IPS DF 19.7 (cell line): ENCODE measurements at places on chromosomes 1 and 21.

DNA sequence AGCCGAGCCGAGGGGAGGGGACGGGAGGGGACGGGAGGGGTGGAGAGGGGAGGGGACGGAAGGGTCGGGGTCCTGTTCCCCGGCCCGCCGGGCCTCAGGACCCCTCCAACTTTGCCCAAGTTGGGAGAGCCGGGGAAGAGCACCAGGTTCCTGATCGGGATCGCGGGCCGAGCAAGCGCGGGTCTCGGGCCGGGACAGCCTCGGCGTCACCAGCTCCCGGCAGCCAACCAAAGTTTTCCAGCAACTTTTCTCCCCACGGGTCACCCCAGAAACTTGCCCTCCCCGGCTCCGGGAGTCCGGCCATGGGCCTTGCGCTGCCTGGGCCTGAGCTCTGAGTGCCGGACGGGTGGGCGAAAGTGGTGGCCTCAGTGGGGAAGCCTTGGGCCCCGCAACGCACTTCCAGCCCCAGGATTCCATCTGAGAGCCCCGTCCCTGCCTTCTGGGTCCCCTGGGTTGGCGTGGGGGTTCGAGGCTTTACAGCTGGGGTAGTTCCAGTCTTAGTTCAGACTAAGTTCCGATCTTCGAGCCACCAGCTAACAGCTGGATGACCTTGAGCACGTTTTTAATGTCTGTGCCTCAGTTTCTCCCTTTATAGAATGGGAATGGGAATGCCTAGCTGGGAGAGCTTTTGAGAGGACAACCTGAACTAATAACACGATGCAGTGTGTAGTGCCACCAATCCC lies 458 bp downstream of the ZC3H12A start:
- no peak for DNase-seq

DNA sequence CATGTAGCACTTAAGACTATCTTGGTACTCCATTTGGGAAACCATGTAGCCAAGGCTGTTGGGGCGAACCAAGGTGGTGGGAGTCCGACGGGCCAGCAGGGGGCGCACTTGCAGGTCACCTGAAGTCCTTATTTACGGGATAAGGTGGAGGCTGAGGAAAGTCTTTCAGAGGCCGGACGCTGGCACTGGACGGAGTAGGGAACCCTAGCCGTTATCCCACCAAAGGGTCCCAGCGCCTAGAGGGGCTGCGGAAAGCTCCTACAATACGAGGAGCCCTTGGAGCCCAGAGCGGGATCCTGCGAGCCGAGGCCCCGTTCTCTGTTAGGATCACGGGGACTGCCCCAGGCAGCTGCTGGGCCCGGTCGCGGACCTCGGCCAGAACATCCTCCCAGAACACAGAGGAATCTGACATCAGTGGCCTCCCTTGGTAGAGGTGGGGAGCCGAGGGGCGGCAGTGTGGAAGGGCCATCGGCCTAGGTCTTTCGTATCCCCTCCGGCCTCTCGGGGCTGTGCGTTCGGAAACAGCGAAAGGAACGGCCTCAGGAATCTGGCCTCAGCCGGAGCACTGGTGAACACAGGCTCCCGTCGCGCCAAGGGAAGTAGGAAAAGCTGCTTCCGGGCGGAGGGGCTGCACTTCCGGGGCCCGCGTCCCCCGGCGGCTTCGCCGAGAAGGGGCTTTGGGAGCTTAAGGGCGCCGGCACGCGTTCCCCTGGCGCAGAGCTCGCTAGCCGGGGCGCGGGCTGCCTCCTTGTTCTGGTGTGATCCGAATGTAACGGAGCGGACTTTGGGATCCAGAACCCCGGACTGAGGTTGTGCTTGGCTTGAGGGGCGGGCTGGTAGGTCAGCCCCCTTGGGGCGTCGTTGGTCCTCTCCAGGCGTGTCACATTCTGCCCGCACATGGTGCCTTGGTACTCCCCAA lies 29.9 kb upstream of the RPTN start:
- no peak for DNase-seq

GRCh38 chr1:39944410-39945112 lies 10.4 kb upstream of the MFSD2A start:
- no peak for DNase-seq

- no peak for DNase-seq
Observed at GRCh38 chr21:15124731-15125130, 59.9 kb upstream of the NRIP1 start.

DNA sequence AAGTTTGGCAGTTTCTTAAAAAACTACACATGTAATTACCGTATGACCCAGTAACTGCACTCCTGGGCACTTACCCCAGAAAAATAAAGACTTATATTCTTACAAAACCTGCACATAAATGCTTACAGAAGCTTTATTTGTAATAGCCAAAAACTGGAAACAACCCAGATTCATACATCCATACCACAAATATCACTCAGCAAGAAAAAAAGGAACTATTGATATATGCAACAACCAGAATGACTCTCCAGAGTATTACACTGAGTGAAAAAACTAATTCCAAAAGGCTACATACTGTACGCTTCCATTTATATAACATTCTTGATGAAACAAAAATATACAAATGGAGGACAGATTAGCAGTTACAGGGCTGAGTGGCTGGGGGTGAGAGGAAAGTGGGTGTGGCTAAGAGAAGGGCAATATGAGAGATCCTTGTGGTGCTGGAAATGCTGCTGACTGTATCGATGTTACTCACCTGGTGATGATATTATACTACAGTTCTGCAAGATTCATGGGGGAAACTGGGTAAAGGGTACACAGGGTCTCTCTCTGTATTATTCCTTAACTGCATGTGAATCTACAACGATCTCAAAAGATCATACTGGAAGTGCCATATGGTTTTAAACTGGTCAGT lies 96.0 kb upstream of the GNG4 start:
- no peak for DNase-seq

- DNase-seq, result no peak
Observed at GRCh38 chr1:42851420-42851819, 5.0 kb downstream of the ZNF691 start.

- no peak for DNase-seq
Observed at GRCh38 chr1:10506677-10507047, 31.9 kb downstream of the PEX14 start.

GRCh38 chr1:206890125-206891060 lies 6.8 kb upstream of the IL24 start:
- no peak for DNase-seq

DNA sequence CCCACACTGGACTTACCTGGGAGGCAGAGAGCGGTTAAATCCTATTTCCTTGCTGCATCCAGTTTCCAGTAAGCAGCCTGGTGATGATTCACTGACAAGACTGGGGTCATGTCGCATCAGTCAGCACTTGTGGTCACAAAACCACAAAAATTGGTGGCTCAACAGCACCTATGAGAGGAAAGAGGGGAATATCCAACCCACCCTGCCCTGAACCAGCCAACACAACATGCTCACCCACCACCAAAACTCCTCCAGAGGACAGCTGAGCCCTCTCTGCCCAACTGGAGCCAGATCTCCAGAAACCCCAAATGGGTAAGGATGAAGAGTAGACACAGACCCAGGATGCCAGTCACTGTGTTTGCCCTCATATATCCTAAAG lies 64.0 kb downstream of the CD46 start:
- DNase-seq, result no peak

DNA sequence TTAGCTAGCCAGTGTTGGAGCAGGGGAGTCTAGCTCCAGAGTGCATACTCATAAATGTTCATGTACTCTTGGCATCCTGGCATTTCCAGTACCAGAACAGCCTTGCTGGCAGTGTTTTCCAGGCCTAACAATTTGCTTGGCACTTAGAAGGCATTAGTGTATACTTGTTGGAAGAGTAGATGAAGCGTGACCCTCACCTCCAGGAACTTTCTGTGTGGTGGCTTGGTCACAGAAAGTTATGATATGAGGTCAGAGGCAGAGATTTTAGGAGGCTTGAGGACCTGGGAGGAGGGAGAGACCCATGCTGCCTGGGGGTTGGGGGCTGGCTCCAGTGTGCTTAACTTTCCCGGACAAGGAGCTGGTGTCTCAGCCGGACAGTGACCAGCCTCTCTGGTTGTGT lies 52.7 kb upstream of the GCLM start:
- DNase-seq, result no peak

DNA sequence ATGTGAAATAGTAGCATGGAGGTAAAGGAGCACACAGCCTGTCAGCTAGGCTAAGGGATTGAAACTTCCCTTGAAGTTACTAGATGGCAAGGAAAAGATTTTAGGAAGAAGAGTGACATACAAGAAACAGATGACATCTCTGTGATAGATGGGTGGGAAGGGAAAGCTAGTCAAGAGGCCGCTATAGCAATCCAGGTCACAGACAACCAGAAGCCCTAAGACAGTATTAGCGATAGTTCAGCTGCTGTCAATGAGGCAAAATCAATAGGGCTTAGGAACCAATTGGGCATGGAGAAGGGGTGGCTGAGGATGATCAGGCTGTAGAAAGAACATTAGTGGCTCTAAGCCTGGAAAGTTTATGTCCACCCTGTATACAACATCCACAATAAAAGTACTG lies 111.1 kb downstream of the GLUL start:
- no peak for DNase-seq

GRCh38 chr1:45230537-45230936 lies 24.1 kb upstream of the ZSWIM5 start:
- no peak for DNase-seq

GRCh38 chr1:82453511-82454185 lies 652.9 kb downstream of the ADGRL2 start:
- DNase-seq, result no peak

GRCh38 chr1:198001776-198002408 lies 84.7 kb downstream of the LHX9 start:
- no peak for DNase-seq

- DNase-seq, result no peak
Observed at GRCh38 chr1:222777977-222778376, 36.9 kb upstream of the DISP1 start.

- no peak for DNase-seq
Observed at GRCh38 chr1:67052741-67053534, 1.0 kb downstream of the SLC35D1 start.

DNA sequence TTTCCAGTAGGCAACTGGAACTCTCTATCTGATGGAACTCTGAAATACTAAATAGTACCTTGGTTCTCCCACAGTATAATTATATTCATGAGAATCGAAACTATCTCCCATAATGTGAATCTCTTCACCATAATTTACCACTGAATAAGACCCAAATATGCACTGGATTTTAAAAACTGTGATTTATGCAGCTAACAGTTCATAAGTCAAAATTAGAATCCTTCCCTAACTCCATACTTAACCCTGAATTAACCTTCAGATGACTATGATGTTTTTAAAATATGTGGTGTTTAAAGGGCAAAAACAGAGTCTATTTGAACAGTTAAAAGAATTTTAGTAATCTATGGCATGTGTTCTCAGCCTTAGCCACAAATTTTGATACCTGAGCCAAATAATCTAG lies 22.9 kb upstream of the SLC44A3 start:
- DNase-seq, result no peak

DNA sequence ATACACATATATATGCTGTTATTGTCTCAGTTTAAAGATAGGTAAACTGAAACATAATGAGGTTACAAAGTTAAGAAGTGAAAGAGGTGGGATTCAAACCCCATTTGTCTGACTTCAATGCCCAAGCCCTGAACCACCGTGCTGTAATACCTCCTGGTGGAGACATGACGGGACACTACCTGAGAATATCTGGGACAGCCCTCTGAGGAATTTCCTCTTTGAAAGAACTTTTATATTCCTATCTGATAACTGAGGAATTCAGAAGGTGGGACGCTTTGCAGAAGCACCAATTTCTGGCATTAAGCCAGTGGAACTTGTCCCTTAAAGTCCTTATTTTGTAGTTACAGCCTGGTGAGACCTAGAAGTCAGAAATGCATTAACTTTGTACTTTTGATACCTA lies 32.1 kb upstream of the FASLG start:
- no peak for DNase-seq

GRCh38 chr1:21552715-21553114 lies 43.5 kb downstream of the ALPL start:
- DNase-seq, result no peak

GRCh38 chr1:159229896-159230295 lies 25.2 kb downstream of the ACKR1 start:
- no peak for DNase-seq

- DNase-seq, result no peak
Observed at GRCh38 chr1:114466334-114467014, 44.5 kb downstream of the TRIM33 start.

DNA sequence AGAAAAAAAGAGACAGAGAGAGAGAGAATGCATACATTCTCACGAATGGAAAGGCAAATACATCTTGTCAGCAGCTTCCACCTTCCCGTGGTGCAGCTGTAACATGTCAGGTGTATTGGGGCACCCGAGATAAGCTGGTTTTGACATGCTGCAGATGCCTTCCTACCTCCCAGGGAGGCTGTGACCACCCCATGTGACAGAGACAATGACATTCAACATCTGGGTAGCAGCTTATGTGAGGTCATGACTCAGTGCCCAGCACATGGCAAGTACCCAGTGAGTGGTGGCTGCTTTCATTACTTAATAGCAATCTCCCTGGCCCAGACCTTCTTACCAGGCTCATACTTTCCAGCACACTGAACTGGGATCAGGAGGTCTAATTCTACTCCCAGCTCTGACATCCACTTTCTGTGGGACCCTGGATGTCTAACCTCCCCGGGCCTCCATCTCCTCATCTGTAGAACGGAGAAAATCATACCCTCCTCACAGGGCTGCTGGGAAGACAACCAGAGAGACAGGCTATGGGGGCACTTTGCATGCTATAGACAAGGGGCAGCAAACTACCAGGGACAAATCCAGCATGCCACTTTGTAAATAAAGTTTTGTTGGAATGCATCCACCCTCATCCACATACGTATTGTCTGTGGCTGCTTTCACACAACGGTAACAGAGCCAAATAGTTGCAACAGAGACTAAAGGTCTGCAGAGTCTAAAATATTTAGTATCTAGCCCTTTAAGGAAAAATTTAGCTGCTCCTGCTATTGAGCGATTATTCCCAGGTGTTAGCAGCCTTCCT lies 38.5 kb upstream of the ZBTB40 start:
- DNase-seq, result no peak

DNA sequence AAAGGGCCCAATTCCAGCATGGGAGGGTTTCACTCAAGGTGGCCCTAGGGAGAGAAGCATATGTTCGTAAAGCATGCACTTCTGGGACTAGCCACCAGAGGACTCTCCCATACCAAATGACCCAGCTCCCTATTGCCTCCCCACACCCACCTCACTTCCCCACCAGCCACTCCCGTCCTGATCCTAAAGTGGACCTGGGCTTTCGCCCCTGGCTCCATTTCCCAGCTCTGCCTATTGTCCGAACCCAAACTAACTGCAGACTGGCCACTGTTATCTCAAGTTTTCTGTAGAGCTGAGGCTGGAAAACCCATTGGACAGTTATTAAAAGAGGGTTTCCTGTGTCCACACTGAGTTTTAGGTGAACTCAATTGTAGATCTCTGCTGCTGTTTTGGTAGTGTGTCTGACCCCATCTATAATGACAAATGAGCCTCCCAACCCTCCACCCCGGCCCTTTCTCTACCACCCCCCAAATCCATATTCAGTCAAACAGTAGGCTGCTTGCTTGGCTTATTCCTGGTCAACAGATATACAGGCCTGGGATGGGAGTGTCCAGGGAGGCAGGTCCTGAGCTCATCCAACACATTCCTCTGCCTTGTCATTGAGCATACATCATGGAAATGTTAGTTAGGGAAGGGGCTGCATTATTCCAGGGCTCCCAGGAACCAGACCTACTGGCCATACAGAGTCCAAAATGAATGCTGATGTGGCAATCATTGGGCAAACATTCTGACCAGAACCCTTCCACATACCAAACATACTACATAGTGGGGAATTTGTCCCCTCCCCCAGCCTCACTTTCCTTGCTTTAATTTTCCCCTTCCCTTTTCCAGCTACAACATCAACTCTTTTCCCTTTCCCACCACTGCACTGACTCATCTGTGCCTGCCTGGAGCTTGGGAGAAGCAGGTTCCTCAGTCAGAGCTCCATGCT lies 59.2 kb downstream of the ABCA4 start:
- no peak for DNase-seq
